Foreskin fibroblast (primary cell): ENCODE measurements at places on chromosomes 12 and 14.

DNA sequence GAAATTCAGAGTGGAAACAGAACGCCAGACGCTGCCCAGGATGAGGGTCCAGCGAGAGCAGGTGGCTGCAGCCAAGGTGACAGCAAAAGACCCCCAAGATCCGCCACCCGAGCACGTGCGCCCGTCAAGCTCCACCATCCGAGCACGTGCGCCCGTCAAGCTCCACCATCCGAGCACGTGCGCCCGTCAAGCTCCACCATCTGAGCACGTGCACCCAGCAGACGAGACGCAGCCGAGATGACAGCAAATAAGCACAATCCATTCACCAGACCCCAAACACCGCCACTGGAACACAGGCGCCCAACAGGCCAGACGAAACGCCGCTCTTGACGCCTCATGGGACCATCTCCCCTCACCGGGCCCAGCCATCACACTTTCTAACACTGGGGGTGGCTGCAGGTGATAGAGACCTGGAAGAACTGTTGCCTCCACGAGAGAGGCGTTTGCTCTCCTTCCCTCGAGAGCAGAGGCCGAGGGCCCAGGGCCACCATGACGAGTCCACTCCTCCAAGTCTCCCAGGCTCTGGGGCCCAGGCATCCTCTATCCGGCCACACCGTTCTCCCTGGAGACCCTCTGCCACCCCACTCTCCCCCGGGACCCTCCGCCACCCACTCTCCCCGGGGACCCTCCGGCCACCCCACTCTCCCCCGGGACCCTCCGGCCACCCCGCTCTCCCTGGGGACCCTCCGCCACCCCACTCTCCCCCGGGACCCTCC lies 62.1 kb upstream of the GALNT9 start:
- no peak for DNase-seq

- DNase-seq = no peak
Measured at GRCh38 chr14:35304812-35305462, 12.8 kb downstream of the PSMA6 start.

DNA sequence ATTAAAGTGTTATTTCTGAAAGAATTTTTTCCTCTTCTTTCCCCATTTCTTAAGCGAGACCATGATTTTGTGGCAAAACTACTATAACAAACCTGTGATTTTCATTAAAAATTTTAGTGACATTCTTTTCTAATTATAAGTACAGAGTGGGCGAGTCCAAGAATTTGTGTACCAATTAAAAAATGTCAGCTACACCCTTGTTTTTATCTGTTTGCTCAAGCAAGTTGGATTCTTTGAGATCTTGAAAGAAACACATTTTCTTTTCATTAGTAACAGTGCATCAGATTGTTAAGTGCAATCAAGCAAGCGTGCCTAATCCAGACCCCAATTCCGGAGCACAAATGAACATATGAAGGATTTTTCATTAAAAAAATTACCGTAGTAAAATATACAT lies 338.8 kb upstream of the DDHD1 start:
- DNase-seq = no peak

- DNase-seq = no peak
Measured at GRCh38 chr12:110343736-110344555, 59.6 kb downstream of the ANAPC7 start.

- DNase-seq = no peak
Measured at GRCh38 chr14:105155681-105156413, 12.7 kb downstream of the JAG2 start.

DNA sequence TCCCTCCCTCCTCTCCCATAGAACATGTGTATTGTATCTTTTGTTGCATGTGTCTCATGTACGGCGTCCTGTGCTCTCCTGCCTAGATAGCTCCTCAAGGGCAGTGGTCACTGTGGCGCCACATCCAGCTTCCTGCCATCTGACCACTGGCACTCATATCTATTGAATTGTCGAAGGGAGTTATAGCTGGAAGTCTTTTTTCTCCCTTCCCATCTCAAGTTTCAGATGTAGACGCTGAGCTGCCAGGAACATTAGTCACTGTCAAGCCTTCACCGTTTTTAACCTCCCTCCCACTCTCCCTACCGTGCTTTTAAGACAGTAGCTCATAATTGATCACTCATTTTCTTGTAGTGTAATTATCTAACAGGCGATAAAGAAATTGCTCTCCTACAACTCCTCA lies 33.0 kb downstream of the MTHFD1 start:
- peak; percentile 77 for DNase-seq

GRCh38 chr12:47821346-47821706 lies 1.6 kb upstream of the HDAC7 start:
- no peak for DNase-seq
